Fibroblast of lung (primary cell): ENCODE measurements at places on chromosomes 7 and 10. TPM values are rescaled to one million over a fixed set of nuclear protein-coding genes. Genes with fewer than 3 reads are reported as not detected.

DNA sequence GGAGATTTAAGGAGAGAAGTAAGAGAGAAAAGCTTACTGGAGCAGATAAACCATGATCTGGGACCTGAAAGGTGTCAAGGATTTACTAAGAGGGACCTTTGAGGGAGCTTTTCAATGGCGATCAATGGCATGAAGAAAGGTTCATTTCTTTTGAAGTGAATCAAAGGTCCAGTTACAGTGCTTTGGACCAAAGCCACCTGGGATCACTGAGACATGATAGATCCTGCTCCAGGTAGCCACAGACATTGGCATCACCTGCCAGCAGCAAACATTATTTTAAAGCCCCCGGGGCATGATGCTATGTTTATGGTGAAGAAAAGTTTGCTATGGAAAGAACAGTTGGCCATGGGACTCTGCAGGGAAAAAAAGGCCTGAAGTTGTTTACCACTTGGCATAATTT, 109.4 kb downstream of the SLC25A13 start:
- DNase-seq, result no peak

DNA sequence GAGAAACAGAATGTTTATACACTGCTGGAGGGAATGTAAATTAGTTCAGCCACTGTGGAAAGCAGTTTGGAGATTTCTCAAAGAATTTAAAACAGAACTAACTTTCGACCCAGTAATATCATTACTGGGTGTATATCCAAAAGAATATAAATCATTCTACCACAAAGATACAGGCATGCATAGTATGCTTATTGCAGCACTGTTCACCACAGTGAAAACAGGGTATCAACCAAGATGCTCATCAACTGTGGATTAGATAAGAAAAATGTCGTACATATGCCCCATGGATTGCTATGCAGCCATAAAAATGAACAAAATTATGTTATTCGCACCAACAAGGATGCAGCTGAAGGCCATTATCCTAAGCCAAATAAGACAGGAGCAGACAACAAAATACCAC, 343.1 kb upstream of the KCND2 start:
- DNase-seq, result peak; percentile 40

- peak; percentile 63 for DNase-seq
Measured at GRCh38 chr10:19325581-19325980, 277.0 kb downstream of the MALRD1 start.

PHKG1 gene
- 0.77 and 1.3 TPM in 2 replicates for total RNA-seq

CHN2 gene
- 0.33 and 1.3 TPM in 2 replicates for total RNA-seq

PTPRN2 gene
- total RNA-seq, result 0.77 and 1.2 TPM in 2 replicates
